Brain microvascular endothelial cell (primary cell): ENCODE measurements at places on chromosomes 5 and 9.

- no peak for DNase-seq
These were observed 50.4 kb upstream of the CDKN2AIPNL start for GRCh38 chr5:134462047-134462575.

DNA sequence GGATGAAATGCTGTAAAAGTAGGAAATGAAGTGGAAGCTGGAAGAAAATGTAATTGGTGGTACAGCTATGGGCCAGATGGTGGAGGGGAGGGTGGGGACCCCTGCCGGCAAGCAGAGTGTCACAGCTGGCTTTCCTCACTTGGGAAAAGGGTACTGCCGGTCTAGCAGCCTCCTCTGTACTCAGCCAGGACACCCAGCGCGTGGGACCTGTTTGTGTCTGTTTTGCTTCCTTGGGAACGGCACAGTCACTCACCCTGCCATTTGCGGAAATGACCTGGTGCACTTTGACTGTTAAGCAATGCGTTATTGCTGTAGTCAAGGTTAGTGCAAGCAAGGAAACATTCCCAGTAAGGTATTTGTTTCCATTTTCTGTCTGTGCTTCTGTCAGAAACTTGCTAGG is 10.1 kb downstream of the TMEM252 start:
- peak; percentile 20 for DNase-seq

DNA sequence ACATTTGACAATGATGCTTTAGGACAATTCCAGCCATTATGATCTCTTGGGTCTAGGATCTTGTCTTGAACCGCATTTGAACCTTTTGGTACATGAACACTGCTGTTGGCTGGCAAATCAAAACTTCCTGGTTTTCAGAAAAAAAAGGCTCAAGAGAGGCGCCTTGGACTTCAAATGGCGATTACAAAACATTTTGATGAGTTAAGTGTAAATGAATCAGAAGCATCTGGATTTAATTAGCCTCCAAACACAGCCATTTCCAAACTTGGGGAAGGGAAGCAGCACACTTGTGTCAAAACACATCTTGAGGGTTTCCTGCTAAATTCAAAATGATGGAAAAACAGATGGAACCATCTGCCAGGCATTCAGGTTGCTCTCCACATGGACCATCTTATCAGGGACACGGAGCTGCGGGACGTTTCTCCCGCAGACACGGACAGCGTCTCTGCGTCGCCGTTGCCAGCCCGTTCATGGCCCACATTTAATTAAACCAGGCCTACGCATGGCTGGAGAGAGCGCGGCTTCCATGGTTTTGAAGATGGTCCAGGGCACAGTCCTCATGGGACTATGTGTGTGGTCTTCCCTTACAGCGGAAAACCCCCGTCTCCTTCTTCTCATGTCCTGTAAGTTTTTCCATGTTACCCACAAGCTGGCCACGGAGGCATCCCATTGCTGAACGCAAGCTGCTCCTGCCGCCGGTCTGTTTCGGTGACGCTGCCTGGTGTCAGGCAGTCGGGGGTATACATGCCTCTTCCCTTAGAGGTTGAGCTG is 55.8 kb upstream of the PTCH1 start:
- no peak for DNase-seq

DNA sequence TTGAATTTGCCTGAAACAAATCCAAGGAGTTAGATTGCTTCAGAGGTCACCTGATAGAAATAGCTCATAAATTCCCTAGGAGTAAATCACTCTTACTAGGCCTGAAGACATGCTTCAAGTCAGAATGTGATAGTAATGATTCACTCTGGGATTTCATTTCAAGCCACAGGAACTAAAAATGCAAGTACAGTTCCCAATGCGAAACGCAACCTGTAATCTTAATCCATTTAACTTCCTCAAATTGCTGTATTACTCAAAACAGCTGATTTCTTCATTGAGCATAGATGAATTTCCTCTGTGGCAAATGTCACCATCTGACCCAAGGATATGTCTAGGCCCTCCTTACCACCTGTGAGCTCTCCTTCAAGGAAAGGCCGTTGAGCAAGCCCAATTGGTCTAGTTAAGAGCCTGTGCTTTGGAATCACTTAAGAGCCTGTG is 32.1 kb upstream of the IL6ST start:
- peak; percentile 59 for DNase-seq

GRCh38 chr9:2340046-2340760 is 281.4 kb upstream of the VLDLR start:
- DNase-seq: no peak

GRCh38 chr9:126703002-126703865 is 89.5 kb downstream of the LMX1B start:
- no peak for DNase-seq

GRCh38 chr5:157357823-157358222 is 91.9 kb downstream of the CYFIP2 start:
- no peak for DNase-seq

DNA sequence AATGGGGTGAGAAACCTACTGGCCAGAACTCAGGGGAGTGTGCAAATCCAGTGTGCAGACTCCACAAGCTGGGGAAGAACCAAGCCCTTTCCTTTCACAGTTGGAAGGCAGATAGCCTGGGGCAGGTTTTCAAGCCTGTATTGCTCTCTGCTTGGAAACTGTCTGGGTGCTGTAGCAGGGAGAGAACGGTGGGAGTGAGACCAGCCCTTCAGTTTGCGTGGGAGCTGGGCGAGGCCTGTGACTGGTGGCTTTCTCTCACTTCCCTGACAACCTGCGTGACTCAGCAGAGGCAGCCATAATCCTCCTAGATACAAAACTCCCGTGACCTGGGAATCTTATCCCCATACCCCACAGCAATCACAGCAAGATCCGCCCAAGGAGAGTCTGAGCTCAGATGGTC is 44.9 kb upstream of the SNCAIP start:
- no peak for DNase-seq

DNA sequence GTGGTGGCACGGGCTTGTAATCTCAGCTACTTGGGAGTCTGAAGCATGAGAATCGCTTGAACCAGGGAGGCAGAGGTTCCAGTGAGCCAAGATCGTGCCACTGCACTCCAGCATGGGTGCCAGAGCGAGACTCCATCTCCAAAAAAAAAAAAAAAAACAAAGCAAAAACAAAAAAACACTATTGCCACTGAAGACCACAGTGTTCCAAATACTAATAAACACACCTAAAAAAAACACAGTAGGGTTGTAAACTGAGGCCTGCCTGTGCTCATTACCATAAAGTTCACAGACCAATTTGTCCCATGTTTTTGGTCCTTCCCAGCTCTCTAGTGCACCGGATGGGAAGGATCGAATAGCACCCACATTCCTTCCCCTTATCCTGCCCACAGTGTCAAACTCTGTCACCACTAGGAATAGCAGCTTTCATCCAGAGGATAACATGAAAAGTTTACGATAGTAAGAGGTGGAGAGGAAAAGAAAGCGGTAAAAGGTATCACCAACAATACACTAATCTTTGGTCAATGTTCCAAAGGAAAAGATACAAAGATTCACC is 49.2 kb downstream of the MYO10 start:
- DNase-seq: no peak

GRCh38 chr5:10607023-10607665 is 43.3 kb downstream of the ANKRD33B start:
- DNase-seq: peak; percentile 84

- DNase-seq: no peak
These were observed 173.8 kb downstream of the PSAT1 start for GRCh38 chr9:78470741-78471140.

DNA sequence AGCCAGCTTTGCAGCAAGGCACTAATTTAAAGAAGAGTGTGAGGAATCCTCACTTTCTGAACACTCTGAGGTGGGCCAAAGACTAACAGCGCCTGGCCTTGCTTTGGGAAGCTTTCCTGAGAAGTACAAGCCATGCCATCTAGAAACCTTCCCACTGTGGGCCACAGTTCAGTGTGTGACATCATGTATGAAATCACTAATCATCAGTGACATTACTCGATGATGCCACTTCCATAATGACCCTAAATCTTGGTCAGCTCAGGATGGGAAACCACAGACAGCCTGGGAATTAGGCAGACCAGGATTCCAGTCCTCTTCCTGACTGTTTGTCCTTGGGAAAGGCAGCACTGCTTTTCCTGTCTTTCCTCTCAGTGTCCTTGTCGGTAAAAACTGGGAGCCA is 54.2 kb upstream of the HSPA9 start:
- no peak for DNase-seq

- no peak for DNase-seq
These were observed 42.8 kb downstream of the NEURL1B start for GRCh38 chr5:172683645-172684471.

GRCh38 chr9:92807757-92808725 is 43.4 kb upstream of the BICD2 start:
- no peak for DNase-seq

DNA sequence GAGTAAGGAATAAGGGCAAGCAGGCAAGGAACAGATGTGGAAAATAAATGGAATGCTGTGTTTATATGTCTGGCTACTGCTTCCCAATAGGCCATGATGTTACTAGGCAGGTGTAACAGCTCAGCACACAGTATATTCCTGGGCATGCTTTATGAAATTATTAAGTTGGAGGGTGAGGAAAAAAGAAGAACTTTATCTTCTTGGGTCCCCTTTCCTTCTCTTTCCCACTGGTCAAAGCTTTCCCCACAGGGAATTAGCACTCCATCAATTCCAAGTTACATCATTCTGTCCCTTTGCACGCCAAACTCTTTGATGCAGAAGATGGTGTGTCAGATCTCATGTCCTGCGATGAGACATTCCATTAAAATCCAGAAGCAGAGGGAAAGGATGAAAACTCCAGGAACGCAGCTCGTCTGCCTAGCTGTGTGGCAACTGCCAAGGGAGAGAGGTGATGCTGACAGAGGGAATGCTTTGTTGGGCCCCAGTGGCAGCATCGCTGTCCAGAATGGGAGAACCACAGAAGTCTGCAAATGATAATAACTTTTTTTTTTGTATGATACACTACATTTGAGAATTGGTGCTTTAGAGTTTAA is 447.3 kb upstream of the ARRDC3 start:
- DNase-seq: no peak

- no peak for DNase-seq
These were observed 29.5 kb upstream of the SMAD5 start for GRCh38 chr5:136103118-136103517.

GRCh38 chr5:107010060-107010459 is 660.7 kb downstream of the EFNA5 start:
- no peak for DNase-seq

DNA sequence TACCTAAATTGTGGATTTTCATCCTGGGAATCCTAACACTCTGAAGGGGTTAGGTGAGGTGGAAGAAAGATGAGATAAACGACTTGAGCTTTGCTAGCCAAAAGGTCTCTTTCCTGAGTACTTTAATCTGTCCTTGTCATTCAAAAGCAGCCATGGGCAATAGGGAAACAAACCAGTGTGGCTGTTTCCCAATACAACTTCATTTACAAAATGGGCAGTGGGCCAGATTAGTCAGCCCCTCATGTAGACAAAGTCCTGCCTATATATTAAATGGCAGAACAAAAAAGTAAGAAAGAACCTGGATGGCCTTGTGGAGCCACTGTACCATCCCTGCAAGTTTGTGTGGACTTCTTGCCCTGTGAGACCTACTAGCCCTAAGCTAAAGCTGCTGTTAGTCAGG is 51.0 kb upstream of the NFIL3 start:
- peak; percentile 43 for DNase-seq

GRCh38 chr9:94956731-94957130 is 230.2 kb downstream of the AOPEP start:
- no peak for DNase-seq

DNA sequence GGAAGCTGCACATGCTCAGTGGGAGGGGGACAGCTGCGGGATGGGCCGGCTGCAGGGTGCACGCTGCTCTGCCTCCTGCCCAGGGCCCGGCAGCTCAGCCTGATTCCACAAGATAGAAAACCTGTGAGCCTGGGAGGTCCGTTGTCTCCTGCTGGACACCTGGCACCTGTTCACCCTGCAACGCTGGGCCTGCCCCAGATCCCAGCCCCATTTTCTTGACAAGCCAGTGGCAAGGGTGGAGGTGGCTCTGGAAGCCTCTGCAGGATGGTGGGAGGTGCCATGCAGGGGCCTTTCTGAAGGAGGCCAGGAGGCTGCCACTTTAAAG is 68.1 kb upstream of the RNF130 start:
- no peak for DNase-seq

DNA sequence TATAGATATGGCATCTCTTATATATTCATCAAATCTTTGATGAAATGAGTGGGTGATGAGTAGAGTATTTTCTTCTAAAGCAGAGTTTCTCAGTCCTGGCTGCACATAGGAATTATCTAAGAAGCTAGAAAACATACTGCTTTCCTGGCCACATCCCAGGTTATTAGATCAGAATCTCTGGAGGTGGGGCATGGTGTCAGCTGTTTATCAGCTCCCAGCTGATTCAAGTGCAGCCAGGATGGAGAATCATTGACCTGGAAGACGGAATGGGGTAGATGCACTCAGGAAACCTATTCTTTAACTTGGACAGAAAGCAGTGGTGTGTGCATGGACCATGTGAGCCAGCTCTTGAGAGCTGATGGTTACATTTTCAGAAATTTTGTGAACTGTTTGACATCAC is 108.1 kb upstream of the IL6ST start:
- no peak for DNase-seq

DNA sequence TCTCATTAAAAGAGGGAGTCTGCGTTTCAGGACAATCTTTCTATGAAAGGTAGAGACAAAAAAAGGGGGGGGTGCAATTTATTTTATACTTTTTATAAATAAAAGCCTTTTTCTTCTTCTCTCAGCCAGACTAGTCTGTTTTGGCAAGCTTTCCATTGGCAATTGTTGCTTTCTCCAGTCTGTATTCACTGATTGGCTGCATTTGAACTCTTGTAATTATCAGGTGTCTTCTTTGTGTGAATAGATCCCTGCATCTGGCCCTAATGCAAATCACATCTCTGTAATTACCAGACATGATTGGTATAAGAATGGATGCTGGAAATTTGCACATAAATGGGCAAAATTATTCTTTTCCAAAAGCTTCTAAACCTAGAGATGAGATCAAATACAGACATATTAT is 7.6 kb upstream of the EQTN start:
- DNase-seq: no peak

DNA sequence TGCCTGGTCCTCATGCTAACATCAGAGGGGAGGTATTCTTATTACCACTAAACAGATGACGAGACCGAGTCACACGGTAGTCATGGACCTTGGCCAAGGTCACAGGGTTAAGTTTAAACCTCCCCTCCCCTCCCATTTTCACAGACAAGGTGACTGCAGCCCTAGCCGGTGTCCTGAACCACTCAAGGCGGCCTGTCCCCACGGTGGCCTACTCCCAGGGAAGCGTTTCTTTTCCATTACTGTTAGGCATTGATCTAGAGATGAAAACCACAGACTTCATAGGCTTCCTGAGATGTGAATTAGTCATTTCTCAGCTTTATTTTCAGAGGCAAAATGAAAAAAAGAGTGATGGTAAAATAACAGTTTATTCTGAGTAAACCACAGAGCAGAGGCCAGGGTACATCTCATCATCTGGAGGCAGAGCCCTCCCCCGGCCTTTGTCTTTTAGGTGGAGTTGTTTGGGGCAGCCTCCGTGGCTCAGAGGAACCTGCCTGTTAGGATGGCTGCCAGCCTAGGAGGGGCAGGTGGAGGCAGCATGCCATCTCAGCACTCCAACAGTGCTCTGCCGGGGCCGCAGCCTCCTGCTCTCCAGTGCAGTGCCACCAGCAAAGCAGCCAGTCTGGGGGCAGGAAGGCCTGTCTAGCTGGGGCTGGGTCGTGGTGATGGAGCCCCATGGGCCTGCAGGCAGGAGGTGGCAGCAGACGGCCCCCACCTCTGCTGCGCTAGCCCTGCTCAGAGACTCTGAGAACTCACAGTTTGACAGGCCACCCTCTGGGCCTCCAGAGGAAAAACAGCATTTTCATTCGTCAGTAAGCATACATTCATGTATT is 71.2 kb downstream of the RAPGEF1 start:
- peak; percentile 57 for DNase-seq
